ENCODE measurements at places on chromosomes 5 and 9.

- no peak for DNase-seq
Observed at GRCh38 chr9:68793605-68794343, 88.7 kb downstream of the PIP5K1B start.

DNA sequence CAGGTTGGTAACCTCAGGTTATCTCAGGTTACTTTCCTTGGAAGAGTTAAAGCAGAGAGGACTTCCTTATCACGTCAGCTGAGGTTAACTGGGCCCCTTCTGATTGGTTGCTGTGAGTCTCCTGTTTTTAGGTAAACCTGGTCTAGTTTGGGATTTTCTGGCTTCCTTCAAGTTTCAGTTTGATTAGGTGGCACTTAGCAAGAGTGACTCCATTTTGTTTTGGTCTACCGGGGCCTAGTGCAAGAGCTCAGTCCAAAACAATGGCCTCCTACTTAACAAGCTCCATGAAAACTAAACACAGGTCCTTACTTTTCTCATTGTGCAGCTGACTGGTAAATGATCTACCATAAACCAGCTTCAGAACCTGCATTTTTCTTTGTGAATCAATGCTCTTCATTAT, 67.2 kb upstream of the GOLM1 start:
- DNase-seq: no peak

DNA sequence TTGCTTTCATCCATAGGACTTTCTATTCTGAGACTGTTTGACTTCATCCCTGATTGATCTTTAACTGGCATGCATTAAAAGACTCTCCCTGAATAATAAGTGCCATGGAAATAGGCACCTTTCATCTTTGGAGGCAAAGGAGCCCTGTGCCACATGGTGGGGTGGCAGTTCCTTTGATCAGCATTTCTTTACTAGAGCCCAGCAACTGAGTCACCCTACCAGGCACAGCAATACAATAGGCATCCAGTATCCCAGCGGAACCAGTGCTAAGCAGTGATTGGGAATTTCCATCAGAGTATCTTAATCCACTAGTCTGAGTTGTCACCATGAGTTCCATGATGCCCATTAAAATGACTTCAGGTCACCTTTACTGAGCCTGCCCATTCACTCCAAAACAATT, 476.1 kb upstream of the MPDZ start:
- no peak for DNase-seq

DNA sequence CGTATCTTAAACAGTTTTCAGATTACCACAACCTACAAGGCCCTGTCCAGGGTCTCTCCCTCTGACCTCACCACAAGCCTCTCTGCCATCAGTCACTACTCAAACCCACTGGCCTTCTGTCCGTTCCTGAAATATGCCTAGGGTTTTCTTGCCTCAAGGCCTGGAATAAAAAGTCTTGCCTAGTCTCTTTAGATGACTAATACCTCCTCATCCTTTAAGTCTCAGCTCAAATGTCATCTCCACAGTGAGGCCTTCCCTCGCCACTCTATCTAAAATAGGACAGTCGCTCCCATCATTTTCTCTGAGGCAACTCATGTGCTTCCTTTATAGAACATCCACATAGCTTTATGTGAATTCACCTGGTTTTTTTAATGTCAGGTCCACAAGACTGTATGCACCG, 5.2 kb downstream of the DENND1A start:
- DNase-seq: no peak

DNA sequence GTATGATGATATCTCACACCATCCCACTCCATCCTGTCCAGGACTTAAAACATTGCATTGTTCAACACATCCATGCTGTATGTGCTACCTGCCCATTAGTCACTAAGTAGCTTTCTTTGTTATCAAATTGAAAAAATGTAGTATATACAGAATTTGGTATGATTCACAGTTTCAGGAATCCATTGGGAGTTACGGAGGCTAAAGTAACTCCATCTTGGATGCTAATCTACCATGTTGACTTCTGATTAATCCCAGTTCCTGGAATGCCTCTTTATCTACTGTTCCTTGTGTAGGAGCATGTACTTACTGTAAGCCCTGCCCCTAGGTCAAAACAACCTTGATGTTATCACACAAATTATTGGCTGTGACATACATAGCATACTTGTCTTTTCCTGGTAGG, 38.9 kb upstream of the FOXB2 start:
- no peak for DNase-seq

DNA sequence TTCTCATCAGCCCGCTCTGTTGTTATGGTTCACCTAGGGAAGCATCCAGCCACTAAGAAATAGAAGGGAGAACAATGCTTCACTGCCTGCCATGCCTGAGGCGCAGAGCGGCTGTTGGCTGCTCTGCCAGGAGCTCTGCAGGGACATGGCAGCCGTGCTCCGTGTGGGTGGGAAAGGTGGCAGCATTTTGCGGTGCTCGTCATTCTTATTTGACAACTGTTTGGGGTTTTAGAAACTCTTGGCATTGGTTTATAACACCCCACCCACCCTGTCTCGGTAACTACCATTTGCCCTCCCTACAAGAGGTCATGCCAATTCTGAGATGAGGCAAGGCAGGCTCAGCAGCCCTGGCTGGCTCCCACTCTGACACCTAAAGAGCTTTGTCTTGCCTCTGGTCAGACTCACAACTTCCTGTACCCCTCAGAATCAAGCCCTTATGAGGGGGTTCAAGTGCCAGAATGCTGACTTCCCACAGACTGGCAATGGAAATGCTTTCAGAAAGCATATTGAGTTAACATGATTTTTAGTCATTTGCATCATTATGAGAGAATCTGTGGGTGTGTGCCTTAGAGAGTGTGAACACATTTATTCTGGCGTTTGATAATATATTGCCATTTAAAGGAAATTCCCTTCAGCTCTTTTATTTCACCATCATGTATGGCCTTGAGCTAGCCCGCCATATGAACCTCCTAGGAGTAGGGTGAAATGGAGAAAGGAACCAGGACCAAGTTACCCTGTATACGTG, 288.0 kb upstream of the ANKRD55 start:
- DNase-seq: no peak

DNA sequence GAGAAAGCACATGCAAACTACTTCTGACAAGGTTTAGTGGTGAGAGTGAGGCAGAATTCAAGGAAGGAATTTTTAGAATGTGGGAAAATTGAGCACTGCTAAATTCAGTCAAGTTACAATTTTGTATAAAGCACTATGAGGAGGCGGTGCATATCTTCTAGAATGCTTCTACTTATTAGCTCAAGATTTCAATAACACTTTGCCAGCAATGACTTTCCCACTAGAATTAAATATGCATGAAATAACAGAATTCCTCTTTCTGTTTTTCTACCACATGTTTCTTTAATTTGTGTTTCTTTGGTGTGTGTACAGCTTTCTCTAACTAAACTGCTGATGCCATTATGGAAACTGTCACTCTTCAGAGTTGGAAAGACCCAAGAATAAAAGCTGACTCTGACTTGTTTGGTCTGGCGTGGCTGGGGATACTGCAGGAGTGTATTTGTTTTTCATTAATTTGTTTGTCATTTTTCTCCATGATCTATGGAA, 163.5 kb downstream of the ARSB start:
- no peak for DNase-seq

DNA sequence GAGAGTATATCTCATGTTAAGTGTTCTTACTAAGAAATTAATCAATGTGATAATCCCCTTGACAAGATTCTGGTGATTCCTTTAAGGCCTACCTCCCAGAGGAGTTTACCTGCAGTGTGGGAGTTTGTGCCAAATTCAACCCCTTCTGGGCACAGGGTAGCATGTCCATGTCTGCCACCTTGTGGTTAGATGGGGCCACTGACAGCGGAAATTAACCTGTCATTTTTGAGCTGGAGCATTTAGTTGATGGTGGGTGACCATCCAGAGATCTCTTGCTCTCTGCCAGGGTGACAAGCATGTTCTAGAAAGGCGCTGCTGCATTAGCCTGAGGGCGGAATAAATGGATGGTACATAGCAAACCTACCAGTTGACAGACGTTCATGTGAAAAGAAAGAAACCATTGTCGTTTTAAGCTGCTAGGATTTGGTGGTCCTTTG, 132.2 kb downstream of the FBXO4 start:
- peak; percentile 34 for DNase-seq

GRCh38 chr9:130444565-130445221, at the start of gene ASS1:
Gene ASS1 (plus strand): TSS chr9:130444961. CDS start chr9:130452229, 7,268 bp downstream.
- DNase-seq: no peak

- no peak for DNase-seq
Observed at GRCh38 chr5:59272809-59273427, 620.6 kb downstream of the PDE4D start.

- DNase-seq: no peak
Observed at GRCh38 chr9:2496934-2497333, 124.7 kb upstream of the VLDLR start.

DNA sequence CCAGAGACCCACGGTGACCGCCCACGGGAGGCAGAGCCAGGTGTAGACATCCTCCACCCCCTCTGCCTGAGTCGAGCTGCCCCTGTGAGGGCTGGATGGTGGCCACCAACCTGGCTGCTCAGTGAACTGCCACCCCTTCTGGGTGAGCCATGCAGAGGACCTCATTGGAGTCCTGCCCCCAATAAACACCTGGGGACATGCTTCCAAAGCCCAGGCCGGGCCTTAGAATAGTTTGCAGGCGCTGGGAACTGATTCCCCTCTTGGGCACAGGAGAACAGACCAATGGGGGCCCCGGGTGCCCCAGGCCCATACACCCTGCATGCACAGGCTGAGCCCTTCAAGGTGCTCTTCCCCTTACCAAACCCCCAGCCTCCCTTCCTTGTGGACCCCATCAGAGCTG, 38.1 kb upstream of the GFPT2 start:
- DNase-seq: no peak

GRCh38 chr9:137423514-137424291, 510 bp downstream of the NOXA1 start:
- DNase-seq: no peak

- no peak for DNase-seq
Observed at GRCh38 chr5:66517351-66517750, 78.8 kb upstream of the MAST4 start.

DNA sequence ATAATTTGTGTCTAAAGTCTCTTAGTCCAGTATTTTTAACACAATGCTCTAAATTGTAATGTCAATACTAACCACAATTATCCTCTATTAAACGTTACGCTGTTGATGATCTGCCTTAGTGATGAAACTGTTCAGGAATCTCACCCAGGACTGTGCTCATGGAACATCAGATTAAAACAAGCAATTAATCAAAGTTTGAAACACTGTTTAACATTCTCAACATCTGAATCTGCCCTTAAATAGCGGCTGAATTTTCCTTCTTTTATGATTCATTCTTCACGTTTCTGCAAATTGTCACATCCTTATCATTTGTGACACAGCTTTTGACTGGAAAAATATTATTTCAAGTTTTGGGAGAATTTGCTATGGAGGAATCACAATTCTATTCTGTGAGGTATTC, 113.8 kb downstream of the MARCHF11 start:
- no peak for DNase-seq

- no peak for DNase-seq
Observed at GRCh38 chr5:33306758-33307157, 134.0 kb upstream of the TARS1 start.

- no peak for DNase-seq
Observed at GRCh38 chr5:34843497-34843896, 4.5 kb downstream of the TTC23L start.

DNA sequence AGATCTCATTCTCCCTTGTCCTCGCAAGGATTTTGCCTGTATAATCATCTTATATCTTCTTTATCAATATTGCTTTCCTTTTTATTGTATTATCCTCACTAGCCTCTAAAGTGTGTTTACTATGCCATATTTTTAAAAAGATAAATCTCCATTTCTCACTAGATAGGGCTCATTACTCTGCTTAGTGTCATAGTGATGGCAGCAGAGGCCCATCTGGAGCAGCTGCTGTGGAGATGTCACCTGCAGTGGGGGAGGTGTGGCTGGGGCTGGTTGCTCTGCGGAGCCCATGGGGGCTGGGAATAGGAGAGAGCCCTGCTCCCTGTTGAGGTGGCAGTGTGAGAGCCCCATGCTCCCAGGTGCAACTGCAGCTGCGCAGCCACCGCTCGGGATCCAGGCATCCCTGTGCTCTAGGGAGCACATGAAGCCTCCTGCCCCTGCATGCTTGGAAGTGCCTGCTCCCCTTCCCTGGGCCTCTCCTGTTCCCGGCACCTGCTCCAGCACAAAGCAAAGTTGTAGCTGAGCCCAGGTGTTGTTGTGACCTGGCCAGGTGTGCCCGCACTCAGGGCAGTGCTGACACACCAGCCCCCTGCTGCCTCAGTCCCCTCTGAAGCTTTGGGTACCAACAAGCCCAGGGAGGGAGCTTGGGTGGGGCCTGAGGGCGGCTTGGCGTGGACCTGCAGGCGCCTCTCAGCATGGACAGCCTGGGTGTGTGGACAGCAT, 144.6 kb upstream of the MRPS30 start:
- DNase-seq: no peak

- DNase-seq: no peak
Observed at GRCh38 chr5:125367702-125368101, 621.3 kb upstream of the ZNF608 start.

DNA sequence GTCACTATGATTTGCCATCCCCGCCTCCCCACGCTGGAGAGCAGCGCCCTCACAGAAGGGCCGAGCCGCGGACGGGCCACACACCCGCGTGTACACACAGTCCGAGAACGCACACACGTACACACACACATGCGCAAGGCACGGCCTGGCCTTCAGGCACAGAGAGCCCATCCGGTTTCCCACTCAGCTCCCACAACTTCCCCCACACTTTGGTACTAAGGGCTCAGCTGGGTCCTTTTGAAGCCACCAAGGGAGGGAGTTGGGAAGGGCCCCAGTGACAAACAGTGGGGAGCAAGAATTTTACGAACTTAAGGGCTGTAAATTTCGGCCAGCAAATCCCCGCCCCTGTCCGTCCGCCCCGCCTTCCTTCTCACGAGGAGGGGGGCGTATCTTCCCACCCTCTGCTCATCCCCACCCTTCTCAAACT, 133.3 kb upstream of the HAND1 start:
- DNase-seq: no peak

- DNase-seq: no peak
Observed at GRCh38 chr5:114977979-114978573, 191.6 kb downstream of the TRIM36 start.

- DNase-seq: no peak
Observed at GRCh38 chr9:36092509-36093215, 43.9 kb upstream of the GLIPR2 start.

DNA sequence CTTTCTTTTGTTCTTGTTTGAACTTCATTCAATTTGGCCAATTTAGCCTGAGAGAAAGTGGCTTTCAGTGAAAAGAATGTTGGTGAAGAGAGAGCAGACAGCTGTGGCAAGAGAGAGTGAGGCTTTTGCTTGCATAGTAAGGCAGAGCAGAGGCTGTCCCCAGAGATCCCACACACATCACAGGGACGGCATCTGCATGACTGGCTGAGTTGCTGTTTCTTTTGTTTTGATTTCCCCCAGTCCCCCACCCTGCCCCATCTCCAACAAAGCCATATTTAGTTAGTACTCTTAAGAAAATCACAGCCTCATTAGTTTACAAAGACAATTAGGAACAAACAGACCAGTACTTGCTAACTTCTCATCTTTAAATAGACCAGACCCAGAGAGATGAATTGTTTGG, 363.9 kb upstream of the SEMA6A start:
- DNase-seq: no peak

- DNase-seq: no peak
Observed at GRCh38 chr9:11868795-11869194, 824.4 kb upstream of the TYRP1 start.

All from T-helper 9 cell (primary cell).